ENCODE measurements at places on chromosomes 3 and 15.

GRCh38 chr3:139439278-139439677, 37.0 kb downstream of the RBP2 start:
- DNase-seq, result no peak

- no peak for DNase-seq
These were observed 1.1 kb downstream of the TM6SF1 start for GRCh38 chr15:83108266-83109219.

DNA sequence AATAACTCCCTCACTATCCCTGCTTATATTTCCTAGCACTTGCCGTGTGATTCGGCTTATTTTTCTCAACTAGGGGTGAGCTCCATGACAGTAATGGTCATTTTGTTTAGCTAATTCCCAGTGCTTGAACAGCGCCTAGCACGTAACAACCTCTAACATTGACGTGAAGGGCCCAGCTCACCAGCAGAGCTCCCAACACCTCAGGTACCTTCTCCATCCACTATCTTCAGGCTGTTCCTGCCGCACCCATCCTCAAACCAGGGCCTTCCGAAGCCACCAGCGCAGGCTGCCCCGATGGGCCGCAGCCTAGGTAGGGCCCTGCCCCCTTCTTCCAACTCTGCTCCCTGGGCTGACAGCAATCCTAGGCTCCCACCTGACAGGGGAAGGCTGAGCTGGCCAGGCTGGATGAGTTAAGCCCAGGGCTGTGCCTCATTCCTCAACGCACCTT, 751 bp upstream of the RPS17 start:
- no peak for DNase-seq

DNA sequence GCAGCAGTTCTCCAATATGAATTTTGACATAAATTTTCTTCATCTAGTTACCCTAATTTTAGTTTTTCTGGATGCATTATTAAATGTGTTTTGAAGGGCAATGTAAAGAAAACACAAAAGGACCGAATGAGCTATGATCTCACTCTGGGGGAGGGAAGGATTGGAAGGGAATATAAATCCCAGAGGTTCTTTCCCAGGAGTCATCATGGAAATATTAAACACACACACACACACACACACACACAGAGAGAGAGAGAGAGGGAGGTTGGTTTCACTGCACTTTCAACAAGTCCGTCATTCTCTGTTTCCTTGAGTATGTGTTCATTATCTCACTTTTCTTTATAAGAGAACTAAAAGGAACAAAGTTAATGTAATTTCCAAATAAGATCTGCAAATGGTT, 70.7 kb upstream of the DCBLD2 start:
- DNase-seq, result no peak

GRCh38 chr15:99671926-99672635, 61.2 kb downstream of the LYSMD4 start:
- no peak for DNase-seq

GRCh38 chr3:64928683-64929082, 240.9 kb upstream of the ADAMTS9 start:
- DNase-seq, result no peak

- DNase-seq, result no peak
These were observed 139.3 kb downstream of the CHSY1 start for GRCh38 chr15:101112336-101113113.

GRCh38 chr15:99911816-99912215, 178.6 kb upstream of the LYSMD4 start:
- DNase-seq, result no peak

GRCh38 chr3:16761571-16761970, 123.2 kb upstream of the PLCL2 start:
- no peak for DNase-seq

GRCh38 chr3:5565026-5565425, 377.5 kb downstream of the EDEM1 start:
- DNase-seq, result no peak

DNA sequence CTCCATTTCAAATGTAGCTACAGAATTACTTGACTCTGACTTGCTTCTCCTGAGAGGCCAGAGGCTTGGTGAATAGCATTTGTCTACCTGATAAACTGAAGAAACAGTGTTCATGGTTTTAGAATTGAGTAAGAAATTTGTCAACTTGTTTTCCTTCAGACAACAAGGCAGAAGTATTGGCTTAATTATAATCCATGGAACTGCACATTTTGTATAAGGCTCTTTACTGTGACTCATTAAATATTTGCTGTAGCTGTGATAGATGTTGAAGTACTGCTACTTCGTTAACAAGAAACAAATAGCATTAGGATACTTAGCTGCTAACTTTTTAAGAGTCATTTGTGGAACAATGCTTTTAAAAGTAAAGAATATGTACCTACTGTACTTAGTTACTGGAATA, 4.6 kb downstream of the UNC13C start:
- no peak for DNase-seq

- no peak for DNase-seq
These were observed 8.6 kb upstream of the ISG20 start for GRCh38 chr15:88630141-88630721.

DNA sequence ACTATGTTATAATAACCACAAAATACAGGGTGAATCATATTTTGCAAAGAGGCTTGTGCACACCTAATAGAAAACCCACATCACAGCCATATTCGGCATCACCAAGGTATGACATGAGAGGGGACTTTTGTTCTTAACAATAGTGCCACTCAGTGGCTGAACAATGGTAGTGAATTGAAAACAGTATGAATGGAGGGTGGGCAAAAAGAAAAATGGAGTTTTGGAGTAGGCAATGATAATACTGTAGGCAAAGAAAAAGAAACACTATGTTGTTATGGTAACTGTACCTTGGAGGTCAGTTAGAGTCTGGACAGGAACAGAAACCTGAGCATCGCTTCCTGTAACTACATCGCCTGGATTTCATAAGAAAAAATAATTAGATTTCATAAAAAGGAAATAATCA, 348.6 kb downstream of the PLCL2 start:
- DNase-seq, result peak; percentile 32

DNA sequence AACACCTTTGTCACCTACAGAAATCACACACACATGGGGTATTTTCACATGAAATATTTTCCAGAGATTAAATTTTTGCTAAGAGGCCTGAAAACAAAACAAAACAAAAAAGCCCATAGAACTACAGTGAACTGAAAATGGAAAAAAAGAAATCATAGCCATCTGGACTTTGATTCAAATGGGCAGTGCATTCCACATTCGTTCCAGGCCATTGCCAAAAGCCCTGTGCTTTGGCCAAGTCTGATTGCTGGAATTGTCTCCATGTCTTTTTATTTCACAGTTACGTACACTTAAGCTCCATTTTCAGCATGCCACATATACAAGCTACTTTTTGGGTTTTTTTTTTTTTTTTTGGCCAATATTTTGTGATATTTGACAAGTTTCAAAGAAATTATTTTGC, 47.1 kb downstream of the TFG start:
- no peak for DNase-seq

DNA sequence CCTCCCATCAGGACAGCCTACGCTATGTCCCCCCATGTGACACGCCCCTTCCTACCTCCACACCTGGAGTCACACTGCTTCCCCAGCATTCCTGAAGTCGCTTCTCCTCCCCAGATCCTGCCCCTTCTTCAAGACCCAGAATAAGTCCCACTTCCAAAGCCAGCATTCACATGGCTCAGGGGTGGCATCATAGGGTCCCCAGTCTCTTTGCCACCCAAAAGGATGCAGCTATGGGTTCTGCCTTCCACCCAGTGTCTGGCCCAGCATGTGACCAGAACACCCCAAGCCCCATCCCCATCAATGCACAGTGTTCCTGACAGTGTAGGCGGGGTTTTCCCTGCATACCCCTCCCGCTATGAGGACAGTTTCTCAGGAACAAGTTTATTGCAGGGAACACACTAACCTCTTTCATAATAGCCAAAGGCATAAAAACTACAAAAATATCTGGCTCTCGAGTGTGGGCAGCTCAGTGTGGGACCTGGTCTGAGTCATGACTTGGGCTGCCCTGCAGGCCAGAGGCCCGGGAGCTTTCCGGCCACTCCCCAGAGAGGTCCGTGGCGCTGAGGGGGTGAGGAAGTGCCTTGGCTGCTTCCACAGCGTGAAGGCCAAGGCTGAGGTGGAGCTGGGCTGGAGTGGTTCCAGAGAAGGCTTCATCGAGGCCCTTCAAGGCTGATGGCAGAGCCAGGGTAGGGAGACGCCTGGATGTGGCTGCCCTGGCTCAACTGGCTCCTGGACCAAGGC, 5.8 kb downstream of the ISLR start:
- DNase-seq, result no peak

DNA sequence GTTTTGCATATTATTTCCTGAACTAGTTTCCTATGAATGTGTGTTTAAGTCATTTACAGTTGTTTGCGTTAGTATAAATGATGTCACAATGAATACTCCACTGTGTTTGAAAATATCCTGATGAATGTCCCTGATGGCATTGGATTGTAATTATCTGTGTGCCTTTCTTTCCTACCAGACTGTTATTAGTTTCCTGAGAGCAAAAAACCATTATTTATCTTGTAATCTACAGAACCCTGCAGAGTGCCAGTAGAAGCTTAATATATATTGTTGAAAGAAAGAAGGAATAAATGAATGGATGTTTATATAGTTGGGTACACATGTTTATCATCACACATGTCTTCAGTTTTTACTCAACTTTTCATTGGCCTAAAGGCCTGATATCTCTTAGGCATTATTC, 312.6 kb downstream of the AGBL1 start:
- DNase-seq, result peak; percentile 64

- no peak for DNase-seq
These were observed 6.2 kb upstream of the ISLR2 start for GRCh38 chr15:74124196-74124595.

Measured in NCI-H748 treated with DMSO at 0.1 percent for 48 hours (cell line).